ENCODE measurements at places on chromosomes 1 and 21. TPM values are rescaled to one million over a fixed set of nuclear protein-coding genes. Genes with fewer than 3 reads are reported as not detected.
A peak's percentile ranks its signal among the peaks of the same experiment; 100 is the strongest.

GRCh38 chr21:34280389-34280795, 83.4 kb upstream of the KCNE2 start:
- DNase-seq = peak; percentile 7

DNA sequence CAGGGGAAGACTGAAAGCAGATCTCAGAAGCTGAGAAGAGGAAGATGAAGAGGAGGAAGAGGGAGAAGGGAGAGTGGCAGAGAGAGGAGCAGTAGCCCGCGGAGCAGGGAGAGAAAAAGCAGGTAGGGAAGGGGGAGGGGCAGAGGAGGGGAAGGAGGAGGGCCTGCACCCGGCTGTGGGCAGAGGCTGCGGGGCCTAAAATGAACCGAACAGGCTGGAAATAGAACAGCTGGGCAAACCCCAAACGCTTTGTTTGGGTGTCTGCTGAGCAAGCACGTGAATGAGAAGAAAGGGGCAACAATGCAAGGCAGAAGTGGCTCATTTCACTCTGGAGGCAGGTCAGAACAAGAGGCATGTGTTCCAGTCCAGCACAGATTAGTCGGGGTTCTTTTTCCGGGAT, 33.5 kb downstream of the KCNC4 start:
- DNase-seq = no peak

- DNase-seq = no peak
These were observed 3.8 kb downstream of the AGRN start for GRCh38 chr1:1023700-1024099.

DNA sequence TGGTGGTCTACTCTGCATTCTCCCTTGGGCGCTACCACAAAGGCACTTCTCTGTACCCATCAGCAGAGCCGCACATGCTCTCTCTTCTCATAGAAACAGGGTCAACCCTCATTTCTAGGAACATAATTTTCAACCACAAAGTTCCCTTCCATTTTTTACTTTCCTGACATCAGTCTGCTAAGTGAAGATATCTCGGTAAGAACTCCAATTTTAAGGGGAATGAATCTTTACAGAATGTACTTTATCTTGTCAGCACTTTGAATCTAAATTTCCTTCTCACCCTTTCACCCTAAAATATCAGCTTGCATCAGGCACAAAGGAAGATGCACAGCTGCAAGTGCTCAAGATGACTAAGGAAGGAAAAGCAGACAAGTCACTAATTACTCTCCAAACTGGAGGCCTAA, 545.9 kb downstream of the SMYD3 start:
- DNase-seq = peak; percentile 64

- DNase-seq = no peak
These were observed 59.3 kb downstream of the SLC9A1 start for GRCh38 chr1:27095576-27095975.

DNA sequence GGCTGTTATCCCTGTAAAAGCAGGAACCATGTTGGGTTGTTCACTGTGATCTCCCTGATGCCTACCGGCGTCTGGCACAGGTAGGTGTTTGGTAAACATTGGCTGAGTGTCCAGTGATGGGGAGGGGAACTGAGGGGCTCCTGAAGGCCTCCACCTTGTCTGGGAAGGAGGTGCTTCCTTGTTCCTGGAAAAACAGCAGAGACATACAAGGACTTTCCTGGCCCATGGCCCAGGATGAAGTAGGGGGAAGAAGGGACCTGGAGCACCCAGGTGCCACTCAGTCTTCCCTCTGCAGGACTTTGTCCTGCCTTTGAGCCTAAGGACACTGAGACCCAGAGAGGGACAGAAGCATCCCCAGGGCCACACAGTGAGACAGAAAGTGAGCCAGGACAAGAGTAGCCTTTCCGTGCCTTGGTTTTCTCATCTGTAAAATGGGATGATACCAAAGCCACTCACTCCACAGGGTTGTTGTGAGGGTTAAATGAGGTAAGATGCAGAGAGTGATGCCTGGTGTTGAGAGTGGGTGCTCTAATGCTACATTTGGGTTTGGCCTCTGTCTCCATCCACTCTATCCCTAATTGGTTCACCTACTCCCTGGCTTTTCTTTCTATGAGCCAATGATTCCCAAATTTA, 6.1 kb upstream of the HEYL start:
- no peak for DNase-seq

DNA sequence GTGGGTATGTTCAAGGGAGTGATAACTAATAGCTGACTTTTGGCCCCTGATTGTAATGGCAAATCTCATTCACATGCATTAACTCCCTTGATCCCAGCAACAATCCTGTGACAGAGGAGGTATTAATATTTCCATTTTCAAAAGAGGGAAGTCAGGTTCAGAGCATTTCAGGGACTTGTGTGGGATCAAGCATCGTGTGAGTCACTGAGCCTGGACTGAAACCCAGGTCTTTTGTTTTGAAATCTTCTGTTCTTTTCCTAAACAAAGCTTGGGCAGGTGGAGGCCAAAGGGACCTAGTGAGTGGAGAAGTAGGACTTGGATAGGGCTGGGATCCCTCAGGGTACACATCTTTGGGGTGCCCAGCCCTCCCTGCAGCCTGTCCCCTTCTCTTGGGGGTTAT, 37.9 kb downstream of the ETNK2 start:
- DNase-seq = no peak

DNA sequence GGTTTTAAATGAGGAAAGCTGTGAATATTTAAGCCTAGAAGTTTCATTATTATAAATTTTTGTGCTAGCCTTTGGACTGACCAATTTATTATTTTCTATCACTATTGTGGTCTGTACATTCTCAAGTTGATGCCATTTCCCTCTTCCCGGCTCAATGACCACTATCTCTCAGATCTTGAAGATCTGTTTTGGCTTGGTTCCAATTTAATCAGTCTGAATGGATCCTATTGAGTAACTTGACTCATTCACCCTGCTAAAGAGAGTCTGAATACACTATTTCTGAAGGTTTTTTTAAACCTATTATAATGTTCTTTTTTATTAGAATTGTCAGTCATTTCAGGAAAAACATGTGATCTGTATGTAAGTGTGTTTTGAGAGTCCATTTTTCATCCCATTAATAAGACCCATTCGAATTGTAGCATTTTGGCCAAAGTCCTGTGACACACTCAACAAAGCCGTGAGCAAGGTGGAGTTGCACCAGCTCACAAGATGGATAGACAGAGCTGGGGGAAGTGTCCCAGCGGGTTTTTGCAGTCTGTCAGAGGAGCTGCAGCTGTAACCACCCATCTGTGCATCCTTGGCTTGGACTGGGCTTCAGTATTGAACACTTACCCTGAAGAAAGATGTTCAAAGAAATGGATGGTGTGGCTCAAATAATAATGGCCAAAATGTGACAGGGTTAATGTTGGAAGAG, 145.6 kb downstream of the NFIA start:
- no peak for DNase-seq

DNA sequence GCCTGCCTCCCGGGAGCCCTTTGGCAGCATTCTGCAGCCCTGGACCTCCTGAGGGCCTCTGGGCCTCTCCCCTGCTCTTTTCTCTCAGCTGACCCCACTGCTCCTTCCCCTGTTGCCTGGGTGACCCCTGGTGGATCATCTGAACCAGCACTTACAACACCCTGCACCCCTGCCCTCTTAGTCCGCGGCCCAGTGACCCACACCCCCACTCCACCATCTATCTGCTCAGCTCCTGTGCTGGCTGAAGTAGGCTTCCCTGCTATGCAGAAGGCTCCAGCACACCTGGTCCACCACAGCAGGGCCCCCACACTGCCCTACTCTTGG, 74.0 kb downstream of the DMRTA2 start:
- DNase-seq = no peak

GRCh38 chr1:162028726-162029125, 5.1 kb upstream of the OLFML2B start:
- DNase-seq = no peak

GRCh38 chr1:180951836-180952656, 39.3 kb downstream of the KIAA1614 start:
- no peak for DNase-seq

- DNase-seq = peak; percentile 55
These were observed 36.9 kb downstream of the EIF2D start for GRCh38 chr1:206575165-206575893.

DNA sequence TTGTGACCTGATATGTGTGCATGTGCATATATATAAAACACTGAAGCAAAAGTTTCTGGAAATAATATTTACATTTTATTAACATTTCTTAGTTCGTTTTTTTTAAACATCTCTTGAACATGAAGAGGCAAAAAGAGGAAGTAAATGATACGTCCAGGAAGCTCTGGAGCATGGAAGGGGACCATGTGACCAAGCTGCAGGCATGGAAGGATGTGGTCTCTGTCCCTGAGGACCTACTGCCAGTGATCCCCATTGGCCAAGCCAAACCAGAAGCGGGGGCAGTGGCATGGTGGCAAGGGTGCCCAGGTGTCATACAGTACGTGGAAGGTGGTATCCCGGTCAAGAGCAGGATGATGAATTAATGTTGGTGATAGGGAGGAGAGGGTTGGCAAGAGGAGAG, 268.3 kb upstream of the PROX1 start:
- no peak for DNase-seq

GRCh38 chr1:180612632-180613031, 19.2 kb upstream of the XPR1 start:
- no peak for DNase-seq

- DNase-seq = no peak
These were observed 16.0 kb downstream of the SH3BGR start for GRCh38 chr21:39467746-39468145.

DNA sequence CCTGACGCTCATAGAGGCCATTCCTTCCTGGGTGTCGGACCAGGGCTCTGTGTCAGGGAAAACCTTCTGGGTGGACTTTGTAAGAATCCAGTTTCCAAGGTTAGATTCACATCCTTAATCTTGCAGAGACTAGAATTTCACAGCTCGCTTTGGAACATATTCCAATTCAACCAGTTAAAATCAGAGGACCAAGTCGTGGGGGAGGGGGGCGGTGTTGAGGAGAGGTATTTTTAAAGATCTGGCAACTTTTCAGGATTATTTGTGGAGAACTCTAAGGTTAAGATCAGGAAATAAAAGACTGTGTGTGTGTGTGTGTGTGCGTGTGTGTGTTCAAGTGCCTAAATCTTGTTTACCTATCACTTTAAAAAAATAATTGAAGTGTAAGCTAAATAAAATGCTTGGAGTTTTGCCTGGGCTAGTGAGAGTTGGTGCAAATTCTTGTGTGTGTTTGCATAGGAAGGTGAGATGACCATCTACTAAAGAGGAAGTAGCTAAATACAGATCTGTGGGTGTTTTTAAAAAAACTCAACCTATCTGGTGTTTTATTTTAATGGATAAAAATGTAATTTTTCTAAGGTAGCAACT, 21.8 kb downstream of the TENT5C start:
- DNase-seq = no peak

DNA sequence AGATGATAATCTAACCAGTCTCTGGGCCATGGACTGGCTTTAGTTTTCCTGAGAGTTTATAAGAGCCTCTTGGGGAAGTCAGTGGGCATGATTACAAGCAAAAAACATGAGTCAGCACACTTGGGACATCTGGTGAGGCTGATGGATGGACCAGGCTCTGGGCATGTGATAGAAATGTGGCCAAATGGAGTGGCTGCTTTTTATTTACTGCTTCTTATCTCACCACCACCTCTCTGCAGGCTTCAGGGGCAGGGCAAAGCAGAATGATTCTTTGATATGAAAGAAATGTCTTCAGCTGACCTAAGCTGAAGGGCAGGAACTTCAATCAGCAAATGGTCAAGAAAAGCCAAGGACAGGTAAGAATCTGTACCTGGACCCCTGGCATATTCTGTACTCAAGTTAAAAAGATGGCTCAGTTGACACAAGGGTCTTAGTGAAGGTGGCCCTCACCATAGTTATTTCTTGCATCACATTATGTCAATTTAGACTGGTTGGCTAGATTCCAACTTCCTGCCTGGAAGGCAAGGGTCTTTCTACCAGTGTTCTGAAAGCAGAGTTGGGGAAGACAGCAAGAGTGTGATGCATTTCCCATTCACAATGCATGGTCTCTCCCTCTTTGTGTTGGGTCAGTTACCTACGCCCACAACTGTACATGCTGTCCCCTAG, 162.8 kb downstream of the FASLG start:
- DNase-seq = no peak

- DNase-seq = no peak
These were observed at the start of gene CYP2J2 for GRCh38 chr1:59926381-59927123. TSS of gene CYP2J2 (minus strand) at chr1:59926773. CDS start at chr1:59926746, 27 bp downstream.

- no peak for DNase-seq
These were observed 9.4 kb upstream of the NEK2 start for GRCh38 chr1:211684791-211685190.

GRCh38 chr1:93757256-93758036, 75.8 kb upstream of the BCAR3 start:
- no peak for DNase-seq

DNA sequence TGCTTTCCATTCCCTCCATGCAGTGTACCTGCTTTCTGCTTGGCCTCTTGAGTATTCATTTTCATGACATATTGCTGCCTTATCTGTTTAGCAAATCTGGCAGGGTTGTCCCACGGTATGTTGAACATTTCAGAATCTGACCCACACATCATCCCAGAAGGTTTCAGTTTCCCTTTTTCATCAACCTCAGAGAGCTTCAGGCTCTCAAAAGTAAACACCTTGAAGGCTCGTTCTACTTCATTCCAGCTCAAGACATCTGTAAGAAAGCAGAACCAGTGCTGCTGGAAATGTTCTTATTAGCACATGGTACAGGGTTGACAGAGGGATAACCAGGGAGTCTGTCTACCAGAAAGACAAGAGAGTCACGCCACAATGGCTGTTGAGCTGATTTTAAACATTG, 103.6 kb downstream of the SPAG17 start:
- no peak for DNase-seq

GRCh38 chr1:22245726-22246125, 102.8 kb upstream of the WNT4 start:
- DNase-seq = no peak

- DNase-seq = no peak
These were observed 59.1 kb downstream of the PRDX6 start for GRCh38 chr1:173536223-173536622.

IVL gene
- 0.23 TPM for polyA plus RNA-seq

SLC45A3 gene
- polyA plus RNA-seq = 8.8 TPM

CELA3B gene
- 0.38 TPM for polyA plus RNA-seq

COG2 gene
- 47.3 TPM for polyA plus RNA-seq

ESRRG gene
- 45.0 TPM for polyA plus RNA-seq

PTGFRN gene
- 56.6 TPM for polyA plus RNA-seq

P3H1 gene
- 73.6 TPM for polyA plus RNA-seq

PRDX1 gene
- polyA plus RNA-seq = 317 TPM

NOS1AP gene
- 10.7 TPM for polyA plus RNA-seq

CYP4Z1 gene
- 0.52 TPM for polyA plus RNA-seq

SLC19A1 gene
- 67.0 TPM for polyA plus RNA-seq
